ENCODE measurements at places on chromosomes 3 and 15. TPM values are rescaled to one million over a fixed set of nuclear protein-coding genes. Genes with fewer than 3 reads are reported as not detected.

Gene COL6A6
- total RNA-seq = not detected

Gene ISLR2
- 0.11 TPM for total RNA-seq

Gene CCR3
- total RNA-seq = not detected

Gene FAM81A
- total RNA-seq = 11.5 TPM

Measured in A549 treated with Mapracorat at 1 μM for 4 hours (cell line).